NCI-H524 treated with DMSO at 0.1 percent for 48 hours (cell line): ENCODE measurements at places on chromosomes 1 and 21.

- no peak for DNase-seq
Observed at GRCh38 chr21:25298512-25299491, 308.5 kb downstream of the MRPL39 start.

- DNase-seq, result no peak
Observed at GRCh38 chr1:203656796-203657747, 30.4 kb downstream of the ATP2B4 start.

GRCh38 chr1:201554190-201554600, 15.3 kb downstream of the NAV1 start:
- DNase-seq, result no peak

- no peak for DNase-seq
Observed at GRCh38 chr1:180586671-180587155, 27.9 kb downstream of the OVAAL start.

GRCh38 chr1:244450597-244451538, 841 bp downstream of the ADSS2 start:
- DNase-seq, result no peak

- no peak for DNase-seq
Observed at GRCh38 chr1:84245563-84245962, 55.9 kb upstream of the SAMD13 start.

DNA sequence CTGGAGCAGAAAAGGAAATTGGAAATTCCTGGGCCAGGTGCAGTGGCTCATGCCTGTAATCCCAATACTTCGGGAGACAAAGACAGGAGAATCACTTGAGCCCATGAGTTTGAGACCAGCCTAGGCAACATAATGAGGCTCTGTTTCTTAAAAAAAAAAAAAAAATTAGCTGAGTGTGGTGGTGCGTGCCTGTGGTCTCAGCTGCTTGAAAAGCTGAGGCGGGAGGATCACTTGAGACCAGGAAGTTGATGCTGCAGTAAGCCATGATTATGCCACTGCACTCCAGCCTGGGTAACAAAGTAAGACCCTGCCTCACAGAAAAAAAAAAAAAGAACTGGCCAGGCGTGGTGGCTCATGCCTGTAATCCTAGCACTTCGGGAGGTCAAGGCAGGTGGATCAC, 56.7 kb downstream of the SRSF11 start:
- DNase-seq, result no peak

- DNase-seq, result no peak
Observed at GRCh38 chr1:184881941-184882913, 92.1 kb downstream of the NIBAN1 start.

- DNase-seq, result no peak
Observed at GRCh38 chr21:27024301-27024700, 57.4 kb upstream of the ADAMTS5 start.

DNA sequence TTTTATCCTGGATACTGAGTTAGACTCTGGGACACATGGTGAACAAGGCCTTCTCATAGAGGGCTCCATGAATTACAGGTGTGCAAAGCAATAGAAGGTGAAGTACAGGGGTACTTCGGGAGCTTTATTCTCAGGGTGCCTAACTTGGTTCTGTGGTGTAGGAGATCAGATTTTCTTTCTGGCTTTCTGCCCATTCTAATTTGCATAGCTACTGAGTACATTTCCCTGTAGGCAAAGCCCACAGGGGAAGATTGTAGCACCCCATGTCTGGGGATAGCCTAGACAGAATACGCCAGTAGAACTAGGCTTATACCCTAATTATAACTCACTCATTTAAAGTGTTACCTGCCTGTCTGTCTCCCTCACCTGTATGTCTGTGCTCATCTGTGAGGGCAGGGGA, 49.7 kb downstream of the PGM1 start:
- no peak for DNase-seq
